Cortex of kidney (tissue), 1 donor: ENCODE measurements at places on chromosomes 7 and 10.

DNA sequence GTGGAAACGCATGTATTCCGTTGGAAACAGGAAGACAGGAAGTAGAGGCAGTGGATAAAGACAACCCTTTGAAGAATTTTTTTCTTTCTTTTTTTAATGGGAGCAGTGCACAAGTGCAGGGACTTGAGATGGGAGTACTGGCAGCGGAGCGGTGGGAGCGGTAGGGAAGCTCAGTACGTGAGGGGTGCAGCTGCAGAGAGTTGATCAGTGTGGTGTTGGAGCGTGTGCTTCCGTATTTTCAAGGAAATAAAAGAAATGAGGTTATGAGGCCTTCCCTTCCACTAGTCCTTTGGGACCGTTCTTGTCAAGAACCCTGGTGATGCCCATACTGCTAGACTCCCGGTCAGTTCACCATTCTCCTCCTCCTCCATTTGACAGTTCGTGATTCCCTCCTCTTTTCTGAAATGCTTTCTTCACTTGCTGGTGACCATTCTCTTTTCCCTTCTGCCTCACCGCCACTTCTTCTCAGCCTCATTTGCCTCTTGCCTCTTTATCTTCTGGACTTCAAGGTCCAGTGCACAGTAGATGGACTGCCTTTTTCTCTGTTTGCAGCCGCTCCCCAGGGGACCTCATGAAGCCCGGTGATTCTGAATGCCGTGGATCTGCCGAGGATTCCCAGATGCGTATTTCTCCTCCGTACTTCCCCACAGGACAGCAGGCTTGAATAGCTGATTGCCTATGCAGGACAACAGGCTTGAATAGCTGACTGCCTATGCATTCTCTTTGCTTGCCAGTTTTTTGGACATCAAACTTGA is 39.1 kb upstream of the TMEM236 start:
- no peak for DNase-seq

- no peak for DNase-seq
These were observed 16.1 kb downstream of the PAPOLB start for GRCh38 chr7:4845740-4846142.

DNA sequence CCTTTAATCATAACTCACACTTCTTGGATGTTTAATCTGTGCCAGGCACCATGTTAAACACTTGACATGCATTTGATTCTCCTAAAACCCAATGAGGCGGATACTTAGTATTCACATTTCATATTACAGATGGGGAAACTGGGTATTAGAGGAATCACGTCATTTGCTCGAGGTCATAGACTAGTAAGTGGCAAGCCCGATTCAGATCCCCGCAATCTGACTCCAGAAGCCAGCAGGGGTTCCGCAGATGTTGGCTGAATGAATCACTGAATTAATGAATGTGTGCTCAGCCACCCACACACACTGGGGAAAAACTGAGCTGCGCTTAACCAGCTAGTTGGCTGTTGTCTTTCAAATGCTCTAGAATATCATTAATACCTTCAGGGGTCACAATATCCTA is 22.5 kb upstream of the ENO4 start:
- DNase-seq = no peak

DNA sequence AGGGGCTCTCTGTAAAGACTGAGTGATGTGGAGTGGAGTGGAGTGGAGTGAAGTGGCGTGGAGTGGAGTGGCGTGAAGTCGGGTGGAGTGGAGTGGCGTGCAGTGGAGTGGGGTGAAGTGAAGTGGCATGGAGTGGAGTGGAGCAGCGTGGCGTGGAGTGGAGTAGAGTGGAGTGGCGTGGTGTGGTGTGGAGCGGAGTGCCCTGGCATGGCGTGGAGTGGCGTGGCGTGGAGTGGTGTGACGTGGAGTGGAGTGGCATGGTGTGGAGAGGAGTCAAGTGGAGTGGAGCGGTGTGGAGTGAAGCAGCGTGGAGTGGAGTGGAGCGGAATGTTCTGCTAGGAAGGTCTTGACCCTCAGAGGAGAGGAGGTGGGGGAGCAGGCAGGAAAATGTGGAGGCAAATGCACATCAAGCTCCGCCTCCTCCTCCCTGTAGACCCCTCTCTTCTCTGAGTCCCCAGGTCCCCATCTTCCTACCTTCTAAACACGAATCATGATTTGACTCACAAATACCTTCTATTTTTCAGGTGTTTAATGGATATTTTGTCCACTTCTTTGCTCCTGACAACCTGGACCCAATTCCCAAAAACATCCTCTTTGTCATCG is 19.9 kb downstream of the ITIH2 start:
- no peak for DNase-seq

DNA sequence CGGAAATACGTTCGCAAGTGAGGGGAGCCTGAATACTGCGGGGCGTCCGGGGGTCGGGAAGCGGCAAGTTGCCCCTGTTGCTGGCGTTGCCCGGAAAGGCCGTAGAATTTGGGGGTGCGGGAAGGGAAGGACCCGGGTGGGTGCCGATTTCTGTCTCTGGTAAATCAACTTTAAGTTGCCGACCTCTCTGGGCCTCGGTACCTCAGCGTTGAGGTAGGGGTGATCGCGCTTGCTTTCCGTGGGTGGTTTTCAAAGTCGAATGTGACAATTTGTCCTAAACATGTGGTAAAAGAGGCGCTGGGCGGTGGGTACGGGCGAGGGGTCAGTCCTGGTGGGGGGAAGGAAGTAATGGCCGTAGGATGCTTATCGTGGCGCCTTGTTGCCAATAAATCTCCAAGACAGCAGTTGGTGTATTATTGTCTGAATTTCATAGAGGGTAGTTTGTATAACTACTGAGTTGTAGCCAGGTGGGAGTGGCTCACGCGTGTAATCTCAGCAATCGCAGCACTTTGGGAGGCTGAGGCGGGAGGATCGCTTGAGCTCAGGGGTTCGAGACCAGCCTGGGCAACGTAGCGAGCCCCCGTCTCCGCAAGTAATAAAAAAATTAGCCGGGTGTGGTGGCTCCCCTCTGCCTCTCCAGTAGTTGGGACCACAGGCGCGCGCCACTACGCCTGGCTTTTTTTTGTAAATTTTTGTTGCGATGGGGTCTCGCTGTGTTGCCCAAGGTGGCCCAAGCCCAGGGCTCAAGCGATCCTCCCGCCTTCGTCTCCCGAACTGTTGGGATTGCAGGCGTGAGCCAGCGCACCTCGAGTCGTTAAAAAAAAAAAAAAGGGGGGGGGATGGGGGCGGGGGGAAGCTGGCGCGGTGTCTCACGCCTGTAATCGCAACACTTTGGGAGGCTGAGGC is 644 bp downstream of the BUD23 start:
- DNase-seq = no peak

DNA sequence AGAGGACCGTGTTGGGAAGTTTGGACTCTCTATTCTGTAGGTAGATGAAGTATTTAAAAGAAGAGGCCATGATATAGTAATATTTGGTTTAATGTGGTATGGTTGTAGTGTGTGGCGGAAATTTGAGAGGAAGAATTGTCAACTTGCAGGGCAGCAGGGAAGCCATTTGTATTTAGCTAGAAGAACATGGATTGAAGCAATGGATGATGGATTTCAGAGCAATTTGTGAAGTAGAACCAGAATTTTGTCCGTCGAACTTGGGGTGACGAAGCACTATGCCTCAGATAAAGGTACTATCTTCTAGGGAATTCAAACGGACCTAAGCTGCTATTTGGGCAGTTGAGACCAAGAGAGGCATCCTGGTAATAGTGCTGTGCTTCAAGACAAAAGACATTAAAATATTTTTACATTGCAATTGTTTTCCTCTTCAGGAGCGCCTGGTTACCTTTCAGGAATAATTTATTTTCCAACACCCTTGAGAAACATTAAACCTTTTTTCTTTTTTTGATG is 615 bp upstream of the WBP1L start:
- DNase-seq = no peak

DNA sequence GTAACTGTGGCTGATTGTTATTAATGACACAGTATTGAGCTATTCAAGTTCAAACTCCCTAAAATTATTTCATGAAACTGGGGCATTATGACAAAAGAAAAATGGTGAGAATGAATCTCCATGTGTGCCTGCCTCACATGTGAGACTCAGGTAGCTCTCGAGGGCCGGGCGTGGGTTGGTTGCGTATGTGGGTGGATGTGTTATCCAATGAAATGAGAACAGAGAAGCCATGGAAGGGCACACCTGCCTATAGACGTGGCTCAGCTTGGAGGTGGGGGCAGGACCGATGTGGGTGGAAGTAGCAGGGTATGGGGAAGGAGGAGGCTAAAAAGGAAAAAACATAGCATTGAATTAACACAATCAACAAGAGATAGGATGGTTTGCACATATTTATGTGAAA is 96.5 kb downstream of the AOAH start:
- DNase-seq = no peak

DNA sequence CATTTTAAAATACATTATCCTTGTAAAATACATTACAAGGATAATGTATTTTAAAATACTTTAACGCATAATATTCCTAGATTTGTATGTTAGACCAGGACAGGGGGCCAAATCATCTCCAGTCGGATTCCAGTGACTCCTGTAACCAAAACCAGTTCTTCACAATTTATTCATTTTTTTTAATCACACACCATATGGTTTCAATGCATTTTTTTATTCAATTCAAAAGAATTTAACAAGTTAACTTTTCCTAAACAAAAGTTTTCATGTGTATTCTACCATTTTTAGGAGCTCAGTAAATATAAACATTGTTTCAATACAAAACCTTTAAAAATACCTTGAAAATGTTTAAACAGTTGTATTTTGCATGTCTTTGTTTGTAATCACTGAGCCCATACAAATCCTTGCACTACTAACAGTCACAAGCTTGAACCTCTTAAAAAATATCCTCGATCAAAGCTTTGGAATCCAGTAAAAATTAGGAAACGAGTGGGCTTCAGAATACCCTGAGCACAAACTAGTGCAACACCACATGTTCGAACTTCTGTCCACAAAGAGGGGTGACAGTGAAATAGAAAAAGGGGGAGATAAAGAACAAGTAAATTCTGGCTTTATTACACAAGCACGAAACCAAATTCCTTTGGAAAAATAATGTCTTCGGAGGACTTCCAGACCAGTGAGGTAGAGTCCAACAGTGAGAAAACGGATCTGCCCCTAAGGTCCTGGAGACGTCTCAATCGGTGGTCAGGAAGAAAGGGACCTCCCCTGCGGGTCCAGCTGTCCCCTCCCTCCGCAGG is 1.6 kb downstream of the CCDC71L start:
- DNase-seq = no peak

DNA sequence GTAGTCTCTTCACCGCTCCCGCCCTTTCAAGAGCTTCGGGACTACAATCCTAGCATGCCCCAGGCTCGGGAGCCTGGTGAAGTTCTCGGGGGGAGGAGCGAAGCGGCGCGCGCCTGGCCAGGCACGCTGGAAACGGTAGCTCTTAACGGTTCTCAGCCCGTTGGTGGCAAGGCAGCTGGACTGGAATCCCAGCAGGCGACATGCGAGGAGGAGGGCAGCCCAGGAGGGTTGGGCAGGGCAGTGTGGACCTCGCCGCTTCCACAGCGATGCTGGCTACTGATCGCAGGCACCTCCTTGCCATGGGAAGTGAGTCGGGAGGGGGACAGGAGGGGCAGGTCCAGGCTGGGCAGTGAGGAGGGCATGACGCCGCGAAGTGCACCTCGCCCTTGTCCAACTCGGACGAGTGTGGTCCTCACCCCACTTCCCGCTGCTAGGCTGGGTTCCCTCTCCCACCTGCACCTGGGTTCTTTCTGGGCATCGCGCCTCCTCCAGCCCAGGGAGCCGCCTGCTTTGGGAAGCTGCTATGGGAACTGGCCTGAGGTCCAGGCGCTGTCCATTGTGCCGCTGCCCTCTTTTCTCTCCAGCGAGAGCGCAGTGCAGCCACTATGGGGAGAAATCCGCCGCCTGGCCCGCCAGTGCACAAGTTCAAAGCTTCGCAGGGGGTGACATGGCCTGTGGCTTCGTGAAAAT is 367.8 kb upstream of the NUPR2 start:
- no peak for DNase-seq

DNA sequence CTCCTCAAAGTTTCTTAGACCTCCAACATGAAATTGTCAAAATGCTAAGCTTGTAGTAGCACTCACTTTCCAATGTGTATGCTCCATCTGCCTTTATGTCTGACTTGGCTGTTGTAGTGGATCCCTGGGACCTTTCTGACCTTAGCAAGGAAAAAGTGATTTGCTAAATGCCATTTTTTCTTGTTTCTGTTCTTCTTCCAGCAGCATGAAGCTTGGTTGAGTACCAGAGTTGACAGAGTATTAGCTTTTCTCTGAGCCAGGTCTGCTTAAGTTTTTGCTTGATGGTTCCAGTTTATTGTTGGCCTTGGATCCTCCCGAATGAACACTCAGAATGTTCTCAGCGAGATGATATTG is 168.7 kb downstream of the SND1 start:
- no peak for DNase-seq

DNA sequence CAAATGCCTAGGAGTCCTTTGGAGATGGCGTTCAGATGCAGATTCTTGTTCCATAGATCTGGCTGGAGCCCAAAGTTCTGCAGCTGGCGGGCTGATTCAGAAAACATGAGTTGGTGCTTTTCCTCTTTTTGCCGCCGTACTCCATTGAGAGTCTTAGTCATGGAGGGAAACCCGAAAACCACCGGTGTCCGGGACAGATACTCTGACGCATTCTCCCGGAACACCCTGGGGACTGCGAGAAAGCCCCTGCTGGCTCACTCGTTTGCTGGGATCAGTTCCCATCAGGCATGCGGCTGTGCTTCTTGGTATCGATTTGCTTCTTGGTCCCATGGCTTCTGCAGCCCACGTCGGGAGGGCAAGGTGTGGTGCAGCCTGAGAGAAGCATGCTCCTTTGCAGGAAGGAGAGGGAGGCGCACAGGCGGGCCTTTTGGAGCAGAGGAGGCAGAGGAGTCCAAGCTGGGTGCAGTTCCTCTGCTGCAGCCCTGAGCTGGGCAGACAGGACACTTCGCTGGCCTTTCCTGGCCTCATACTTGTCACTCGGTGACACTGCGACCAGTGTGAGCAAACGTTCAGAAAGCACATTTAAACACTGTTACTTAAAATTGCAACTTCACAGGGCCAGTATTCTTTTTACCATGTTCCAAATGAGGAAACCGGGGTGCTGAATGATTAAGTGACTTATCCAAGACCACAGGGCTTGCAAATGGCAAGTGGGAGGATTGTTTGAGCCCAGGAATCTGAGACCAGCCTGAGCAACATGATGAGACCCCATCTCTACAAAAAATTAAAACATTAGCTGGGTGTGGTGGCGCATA is 30.6 kb upstream of the PFKFB3 start:
- no peak for DNase-seq

GRCh38 chr10:112915590-112916572 is 34.2 kb upstream of the TCF7L2 start:
- no peak for DNase-seq

DNA sequence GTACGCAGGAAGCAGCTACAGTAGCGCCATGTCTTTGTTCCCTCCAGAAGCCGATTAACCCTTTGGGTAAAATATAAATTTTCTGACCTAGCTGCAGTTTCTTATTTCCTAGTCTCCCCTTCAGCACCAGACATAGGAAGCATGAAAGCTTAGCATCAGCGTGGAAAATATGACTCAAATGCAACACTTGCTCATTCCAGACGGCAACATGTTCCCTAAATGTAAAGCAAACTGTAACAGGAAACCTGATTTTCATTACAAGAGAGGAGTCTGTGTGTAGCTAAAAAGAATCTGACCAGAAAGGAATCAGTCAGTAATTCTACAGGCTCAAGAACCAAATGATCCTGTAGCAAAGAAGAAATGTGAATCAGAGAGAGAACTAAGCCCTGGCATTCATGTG is 219.2 kb downstream of the C7orf25 start:
- DNase-seq = no peak
